ENCODE measurements at places on chromosomes 6 and 20.

DNA sequence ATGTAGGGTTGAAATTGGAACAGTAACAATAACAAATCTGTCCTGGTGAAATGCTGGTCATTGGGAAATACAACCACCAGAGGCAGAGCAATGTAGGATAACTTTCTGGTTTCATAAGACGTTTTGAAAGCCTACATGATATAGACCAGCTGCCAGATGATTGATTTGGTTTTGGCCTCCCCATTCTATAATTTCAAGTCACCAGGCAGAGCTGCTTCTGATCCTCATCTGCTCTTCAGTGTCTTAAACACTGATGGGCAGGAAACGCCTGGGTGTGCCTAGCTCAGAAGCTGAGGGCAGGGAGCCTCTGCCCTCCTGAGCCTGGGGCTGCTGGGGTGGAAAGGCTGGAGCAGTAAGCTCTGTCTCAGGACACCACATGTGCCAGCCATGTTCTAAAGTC lies 24.5 kb downstream of the DHX35 start:
- DNase-seq = no peak

- no peak for DNase-seq
Observed at GRCh38 chr6:166476061-166476591, 93.4 kb upstream of the MPC1 start.

GRCh38 chr6:82396964-82397751 lies 33.5 kb downstream of the TPBG start:
- no peak for DNase-seq

GRCh38 chr20:31857861-31858759 lies 12.2 kb downstream of the DUSP15 start:
- no peak for DNase-seq

- no peak for DNase-seq
Observed at GRCh38 chr20:23235173-23236027, 115.2 kb upstream of the NXT1 start.

DNA sequence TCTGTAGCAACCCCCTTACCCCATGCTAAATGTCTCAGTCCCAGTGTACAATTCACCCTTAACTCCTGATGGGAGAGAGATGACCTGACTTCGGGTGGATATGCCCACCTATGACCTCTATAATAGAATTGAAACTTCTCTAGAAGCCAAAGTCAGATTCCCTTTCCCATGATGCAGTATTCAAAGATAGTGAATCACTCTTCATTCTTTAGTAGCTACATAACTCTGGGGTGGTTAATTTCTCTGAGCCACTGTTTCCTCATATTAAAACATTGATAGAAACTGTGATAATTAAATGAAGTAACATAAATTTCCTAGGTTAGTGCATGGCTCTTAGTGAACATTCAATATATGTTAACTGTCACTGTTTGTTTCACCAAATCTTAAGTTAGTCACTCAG lies 500.4 kb downstream of the COL12A1 start:
- DNase-seq = no peak

- no peak for DNase-seq
Observed at GRCh38 chr6:34226731-34227586, 9.7 kb upstream of the HMGA1 start.

GRCh38 chr6:167112421-167112820 lies 10.5 kb upstream of the CCR6 start:
- DNase-seq = no peak

GRCh38 chr20:48025661-48026060 lies 240.4 kb upstream of the SULF2 start:
- DNase-seq = no peak

GRCh38 chr6:143159001-143159400 lies 98.3 kb downstream of the AIG1 start:
- DNase-seq = no peak

DNA sequence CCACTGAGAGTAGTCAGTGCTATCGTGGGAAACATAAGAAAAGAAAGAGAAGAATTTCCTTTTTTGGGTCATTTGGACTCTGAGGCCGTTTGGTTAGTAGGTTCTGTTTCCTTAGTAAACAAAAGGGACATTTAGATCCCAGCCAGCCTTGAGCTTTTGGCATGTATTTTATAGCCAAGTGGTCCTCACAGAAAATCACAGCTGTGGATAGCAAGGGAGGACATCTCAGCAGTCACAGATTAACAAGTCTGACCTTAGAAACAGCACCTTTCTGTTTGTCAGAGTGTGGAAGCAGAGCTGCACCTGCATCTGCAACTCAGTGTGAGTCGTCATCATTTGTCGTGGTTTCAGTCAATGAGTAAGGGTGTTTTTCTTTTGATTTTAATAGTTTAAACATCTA lies 40.5 kb downstream of the FAM120B start:
- DNase-seq = no peak

GRCh38 chr6:20755631-20756030 lies 221.4 kb downstream of the CDKAL1 start:
- no peak for DNase-seq

DNA sequence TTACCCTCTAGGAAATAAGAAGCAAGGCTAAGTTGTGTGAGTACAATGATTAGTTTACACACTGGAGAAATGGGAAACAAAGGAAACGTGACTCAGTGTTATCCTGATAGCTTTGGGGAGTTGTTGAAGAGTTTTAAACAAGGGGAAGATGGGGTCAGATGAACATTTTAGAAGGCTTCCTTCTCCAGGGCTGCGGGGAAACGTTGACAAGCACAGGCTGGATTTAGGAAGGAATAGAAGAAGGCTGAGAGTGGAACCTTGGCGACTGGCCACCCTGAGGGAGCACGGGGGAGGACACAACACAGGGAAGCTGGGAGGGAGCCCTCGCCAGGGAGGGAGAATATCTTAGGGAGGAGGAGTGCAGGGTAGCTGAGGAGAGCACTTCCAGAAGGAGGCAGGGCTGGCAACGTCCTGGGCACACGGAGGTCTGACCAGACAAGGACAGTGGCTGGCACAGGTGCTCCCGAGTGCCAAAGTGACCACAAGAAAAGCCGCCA lies 134.7 kb downstream of the AIG1 start:
- DNase-seq = no peak

DNA sequence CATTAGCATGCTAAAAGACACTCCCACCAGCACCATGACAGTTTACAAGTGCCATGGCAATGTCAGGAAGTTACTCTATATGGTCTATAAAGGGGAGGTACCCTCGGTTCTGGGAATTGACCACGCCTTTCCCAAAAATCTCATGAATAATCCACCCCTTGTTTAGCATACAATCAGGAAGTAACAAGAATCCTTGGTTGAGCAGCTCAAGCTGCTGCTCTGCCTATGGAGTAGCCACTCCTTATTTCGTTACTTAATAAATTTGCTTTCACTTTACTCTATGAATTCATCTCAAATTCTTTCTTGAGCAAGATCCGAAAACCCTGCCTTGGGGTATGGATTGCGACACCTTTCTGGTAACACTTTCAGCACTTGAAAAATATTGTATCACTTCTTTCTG lies 243.0 kb downstream of the BMP2 start:
- no peak for DNase-seq

- no peak for DNase-seq
Observed at GRCh38 chr20:46588532-46589511, 38.4 kb upstream of the OCSTAMP start.

DNA sequence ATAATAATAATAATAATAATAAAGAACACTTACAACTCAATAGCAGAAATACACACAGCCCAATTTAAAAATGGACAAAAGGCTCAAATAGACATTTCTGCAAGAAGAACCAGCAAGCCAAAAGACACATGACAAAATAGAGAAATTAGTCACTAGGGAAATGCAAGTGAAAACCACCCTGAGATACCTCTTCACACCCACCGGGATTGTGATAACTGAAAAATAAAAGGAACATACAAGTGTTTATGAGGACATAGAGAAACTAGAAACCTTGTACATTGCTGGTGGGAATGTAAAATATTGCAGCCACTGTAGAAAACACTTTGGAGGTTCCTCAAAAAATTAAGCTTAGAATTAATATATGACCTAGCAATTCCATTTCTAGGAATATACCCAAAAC lies 59.2 kb downstream of the ZDHHC14 start:
- DNase-seq = no peak
